ENCODE measurements at places on chromosomes 4 and X. TPM values are rescaled to one million over a fixed set of nuclear protein-coding genes. Genes with fewer than 3 reads are reported as not detected.
A peak's percentile ranks its signal among the peaks of the same experiment; 100 is the strongest.

TEC gene
- total RNA-seq = 8.8 TPM

DNA sequence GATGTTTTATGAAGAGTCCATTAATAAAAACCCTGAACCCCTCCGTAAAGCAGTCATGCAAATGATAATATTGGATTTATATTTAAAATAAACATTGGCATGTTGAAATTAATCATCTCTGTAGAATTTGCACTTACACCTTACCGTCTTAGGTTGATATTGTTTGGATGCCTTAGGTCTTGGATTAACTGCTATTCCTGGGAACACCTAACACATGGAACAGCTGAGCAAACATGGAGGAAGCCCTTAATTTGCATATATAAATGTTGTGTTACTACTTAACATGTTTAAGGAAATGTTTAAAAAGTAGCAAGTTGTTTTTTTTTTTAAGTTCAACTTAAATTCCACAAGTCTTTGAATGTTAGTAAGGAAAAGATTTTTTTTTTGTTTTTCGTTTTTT, 62.5 kb downstream of the NSD2 start:
- no peak overlapping the region for H3K27ac ChIP-seq
- no peaks in the 10 kb centered on the region for H3K27me3 ChIP-seq
- peaks cover 34% of the 10 kb centered on the region for H3K36me3 ChIP-seq
- H3K4me1 ChIP-seq = no peaks in the 10 kb centered on the region
- H3K4me3 ChIP-seq = no peak overlapping the region

DNA sequence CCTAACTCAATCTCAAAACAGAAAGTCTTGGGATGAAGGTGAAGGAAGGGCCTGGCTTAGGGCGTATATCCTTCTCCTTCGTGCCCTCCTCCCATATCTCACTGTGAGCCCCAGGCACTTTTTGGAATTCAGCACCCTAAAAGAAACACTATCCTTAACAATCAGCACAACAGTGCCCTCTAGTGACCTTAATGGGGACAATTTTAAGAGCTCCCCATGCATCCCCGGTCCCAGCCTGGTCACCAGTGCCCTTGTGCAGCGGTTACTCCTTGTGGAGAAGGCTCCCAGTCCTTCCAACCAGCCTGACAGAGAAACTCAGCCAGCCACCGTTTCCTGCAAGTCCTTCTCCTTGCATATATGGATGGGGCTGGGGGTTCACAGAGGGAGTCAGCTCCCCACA, 4.2 kb downstream of the PAK3 start:
- H3K36me3 ChIP-seq = no peaks in the 10 kb centered on the region
- peaks cover 18% of the 10 kb centered on the region for H3K4me1 ChIP-seq
- peaks cover 9% of the 10 kb centered on the region for H3K27me3 ChIP-seq
- H3K4me3 ChIP-seq = no peak overlapping the region
- no peak overlapping the region for H3K27ac ChIP-seq

DNA sequence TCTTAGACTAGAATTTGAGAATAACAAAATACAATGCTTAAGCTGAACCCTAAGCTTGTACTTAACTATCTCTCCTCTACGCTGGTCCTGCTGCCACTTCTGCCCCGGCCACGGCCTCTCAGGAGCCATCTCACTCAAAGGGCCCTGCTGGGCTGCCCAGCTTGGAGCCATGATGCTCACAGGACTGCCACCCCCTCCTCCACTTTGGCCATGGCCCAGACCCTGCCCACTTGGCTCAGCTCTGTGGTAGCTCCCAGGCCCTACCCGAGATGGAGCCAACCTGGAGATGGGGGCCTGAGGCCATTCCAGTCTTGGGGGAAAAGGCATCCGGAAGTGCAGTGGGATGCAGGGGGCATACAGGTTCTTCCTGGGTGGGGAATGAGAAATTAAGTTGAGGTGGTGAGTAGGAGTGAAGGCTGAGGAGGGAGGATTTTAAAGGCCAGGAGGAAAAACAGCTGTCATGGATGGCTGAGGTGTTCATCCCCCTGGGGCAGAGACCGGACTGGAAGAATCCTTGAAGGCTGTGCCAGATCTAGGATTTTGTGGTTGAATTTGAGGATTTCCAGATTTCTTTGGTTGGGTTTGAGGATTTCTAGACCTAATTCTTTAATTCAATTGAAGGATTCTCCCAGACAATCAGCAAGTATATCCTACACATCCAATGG, 824 bp downstream of the SASH3 start:
- peak overlapping the region; percentile 93 for H3K4me3 ChIP-seq
- H3K4me1 ChIP-seq = peaks cover 73% of the 10 kb centered on the region
- H3K27ac ChIP-seq = peak overlapping the region; percentile 96
- H3K36me3 ChIP-seq = peaks cover 41% of the 10 kb centered on the region

DNA sequence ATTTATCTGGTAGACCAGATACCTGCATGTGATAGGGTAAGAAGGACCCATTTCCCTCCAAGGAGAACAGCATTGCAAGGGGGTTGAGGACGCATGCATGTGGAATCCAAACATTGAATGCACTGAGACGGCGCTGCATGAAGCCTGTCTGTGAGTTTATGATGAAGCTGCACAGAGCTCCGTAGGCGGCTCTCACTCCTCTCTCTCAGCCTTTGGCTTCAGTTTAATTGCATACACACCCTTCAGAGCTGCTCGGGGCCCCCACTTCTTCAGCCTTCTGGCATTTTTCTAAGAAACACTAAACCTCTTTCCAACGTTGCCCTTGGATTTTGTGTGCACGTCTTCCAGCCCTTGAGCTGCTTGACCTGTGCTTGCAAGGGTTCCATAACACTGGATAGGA, 176.6 kb downstream of the DHRSX start:
- no peak overlapping the region for H3K27ac ChIP-seq
- no peak overlapping the region for H3K4me3 ChIP-seq
- no peaks in the 10 kb centered on the region for H3K27me3 ChIP-seq
- DNase-seq = no peak

Data from activated B cell treated with CpG ODN at 0.5 μM for 24 hours (primary cell).